ENCODE measurements at places on chromosomes 3 and 15. TPM values are rescaled to one million over a fixed set of nuclear protein-coding genes. Genes with fewer than 3 reads are reported as not detected.

The PLSCR4 gene
- total RNA-seq: 60.7 TPM

- no peak for DNase-seq
Measured at GRCh38 chr3:123037015-123037375, 9.4 kb upstream of the SEMA5B start.

DNA sequence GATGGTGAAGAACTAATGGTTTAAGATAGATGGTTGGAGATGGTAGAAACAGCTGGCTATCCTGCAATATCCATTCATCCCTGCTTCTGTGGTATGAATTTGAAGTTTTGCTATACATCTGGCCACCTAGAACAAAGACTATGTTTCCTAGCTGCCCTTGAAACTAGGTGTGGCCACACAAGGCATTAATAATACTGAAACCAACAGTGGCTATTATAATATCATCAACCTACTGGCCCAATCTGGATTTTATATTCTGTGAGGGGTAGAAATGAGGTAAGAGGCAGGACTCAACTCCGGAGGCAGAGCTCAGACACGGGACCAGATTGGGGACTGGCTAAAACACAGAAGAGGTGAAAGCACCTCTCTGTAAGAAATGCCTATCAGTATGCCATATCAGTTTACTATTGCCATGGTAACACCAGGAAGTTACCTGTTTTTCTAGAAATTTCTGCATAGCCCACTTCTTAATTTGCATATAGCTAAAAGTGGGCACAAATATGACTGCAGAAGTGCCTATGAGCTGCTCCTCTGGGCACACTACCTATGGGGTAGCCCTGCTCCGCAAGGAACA, 8.4 kb downstream of the IFT80 start:
- DNase-seq: no peak

- no peak for DNase-seq
Measured at GRCh38 chr15:71410347-71410746, 295.1 kb downstream of the THSD4 start.

- DNase-seq: no peak
Measured at GRCh38 chr3:176351408-176351807, 845.9 kb downstream of the TBL1XR1 start.

The BCL2A1 gene
- total RNA-seq: 18.1 TPM

The SLCO2A1 gene
- total RNA-seq: 40.1 TPM

All from mesenteric fat pad (tissue), 1 donor.